ENCODE measurements at places on chromosomes 3 and 15.

DNA sequence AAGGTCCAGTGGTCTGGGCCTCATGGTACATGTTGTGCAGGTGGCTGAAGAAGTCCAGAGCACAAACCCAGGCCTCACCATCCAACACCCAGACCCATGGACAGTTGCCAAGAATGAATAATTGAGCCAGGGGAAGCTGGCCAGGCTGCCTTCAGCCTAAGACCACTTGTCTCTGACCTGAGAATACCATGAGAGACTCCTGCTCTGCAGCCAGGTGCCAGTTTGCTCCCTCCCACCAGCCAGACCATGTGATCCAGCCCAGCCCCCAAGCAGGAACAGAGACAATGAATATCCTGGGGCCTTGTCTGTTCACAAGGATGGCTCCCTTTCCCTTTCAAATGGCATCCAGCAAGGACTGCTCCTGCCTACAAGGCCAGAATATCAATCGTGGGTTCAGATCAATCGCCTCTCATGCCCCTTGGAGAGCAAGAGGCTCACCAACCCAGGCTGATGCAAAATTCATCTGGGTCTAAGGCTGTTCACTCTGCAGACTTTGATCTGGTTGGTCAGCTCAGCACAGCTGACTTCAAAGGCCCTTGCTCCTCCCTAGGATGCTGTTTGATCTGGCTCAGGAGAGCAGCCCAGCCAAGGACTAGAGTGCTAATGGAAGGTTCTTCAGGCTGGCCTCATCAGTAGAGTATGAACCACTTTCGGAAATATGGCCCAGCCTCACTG lies 13.4 kb downstream of the TRAIP start:
- no peak for DNase-seq

- DNase-seq: no peak
These were observed 25.1 kb downstream of the NBEAL2 start for GRCh38 chr3:47004369-47005211.

GRCh38 chr3:156723182-156723619 lies 48.8 kb downstream of the TIPARP start:
- no peak for DNase-seq

DNA sequence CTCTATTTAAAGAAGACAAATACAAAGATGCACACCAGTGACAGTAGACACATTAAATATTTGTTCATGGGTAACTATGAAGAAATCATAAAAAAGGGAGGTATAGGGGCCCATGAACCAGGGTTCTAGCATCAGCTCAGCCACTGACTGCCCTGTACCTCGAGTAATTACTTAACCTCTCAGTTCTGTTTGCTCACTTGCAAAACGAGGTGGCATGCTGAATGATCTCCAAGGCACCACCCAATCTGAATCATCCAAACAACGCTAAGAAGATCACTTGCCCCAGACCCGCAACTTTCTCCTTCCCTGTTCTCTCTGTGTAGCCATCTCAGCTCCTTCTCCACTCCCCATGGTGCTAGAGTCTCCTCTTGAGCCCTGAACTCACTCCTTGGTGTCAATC lies 374.7 kb downstream of the VPS13C start:
- no peak for DNase-seq

GRCh38 chr3:124998247-124998630 lies 57.6 kb downstream of the HEG1 start:
- no peak for DNase-seq
